ENCODE measurements at places on chromosomes 3 and 15.

GRCh38 chr3:111998636-111999483 lies at the start of gene TAGLN3:
Gene TAGLN3 (plus strand): TSS chr3:111998922. CDS start chr3:111999423, 501 bp downstream.
- no peak for DNase-seq

DNA sequence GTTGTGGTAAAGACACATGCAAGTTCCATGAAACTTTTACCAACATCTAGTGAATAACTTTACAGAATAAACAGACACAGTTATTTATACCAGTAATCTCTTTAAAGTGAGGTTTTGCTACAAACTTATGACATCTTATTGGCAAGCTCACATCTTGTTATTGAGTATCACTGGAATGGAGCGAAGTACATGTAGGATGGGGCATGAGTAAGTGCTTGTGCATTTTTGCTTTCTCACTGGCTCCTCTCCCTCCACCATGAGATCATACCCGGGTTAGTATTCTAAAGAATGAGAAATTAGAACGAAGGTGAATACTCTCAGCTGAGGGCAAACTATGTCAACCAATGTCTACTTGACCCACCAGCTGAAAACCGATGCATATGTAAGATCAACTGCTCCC lies 193.3 kb upstream of the ZNF717 start:
- no peak for DNase-seq

DNA sequence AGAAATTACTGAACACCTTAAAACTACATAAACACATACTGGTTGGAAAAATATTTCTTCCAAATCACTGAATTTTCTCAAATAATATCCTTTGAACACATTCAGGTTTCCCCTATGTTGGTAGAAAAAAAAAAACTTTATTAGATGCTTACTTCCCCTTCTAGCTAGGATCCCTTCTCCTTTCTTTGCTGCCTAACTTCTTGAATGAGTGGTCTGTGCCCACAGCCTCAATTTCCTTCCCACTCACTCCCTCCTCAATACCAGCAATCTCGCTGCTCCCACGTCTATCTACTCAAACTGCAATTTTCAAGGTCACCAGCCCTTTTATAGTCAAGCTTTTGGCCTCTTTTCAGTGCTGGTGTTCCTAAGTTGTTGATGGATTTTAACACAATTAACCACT lies 8.3 kb downstream of the CD200R1 start:
- no peak for DNase-seq

GRCh38 chr3:123993818-123994217 lies 1.9 kb upstream of the ROPN1 start:
- no peak for DNase-seq

GRCh38 chr15:93716615-93717231 lies 514.6 kb upstream of the MCTP2 start:
- DNase-seq: no peak

GRCh38 chr3:134299185-134299887 lies 48.7 kb upstream of the RYK start:
- no peak for DNase-seq

GRCh38 chr3:125207949-125208568 lies 4.5 kb downstream of the SLC12A8 start:
- DNase-seq: no peak

DNA sequence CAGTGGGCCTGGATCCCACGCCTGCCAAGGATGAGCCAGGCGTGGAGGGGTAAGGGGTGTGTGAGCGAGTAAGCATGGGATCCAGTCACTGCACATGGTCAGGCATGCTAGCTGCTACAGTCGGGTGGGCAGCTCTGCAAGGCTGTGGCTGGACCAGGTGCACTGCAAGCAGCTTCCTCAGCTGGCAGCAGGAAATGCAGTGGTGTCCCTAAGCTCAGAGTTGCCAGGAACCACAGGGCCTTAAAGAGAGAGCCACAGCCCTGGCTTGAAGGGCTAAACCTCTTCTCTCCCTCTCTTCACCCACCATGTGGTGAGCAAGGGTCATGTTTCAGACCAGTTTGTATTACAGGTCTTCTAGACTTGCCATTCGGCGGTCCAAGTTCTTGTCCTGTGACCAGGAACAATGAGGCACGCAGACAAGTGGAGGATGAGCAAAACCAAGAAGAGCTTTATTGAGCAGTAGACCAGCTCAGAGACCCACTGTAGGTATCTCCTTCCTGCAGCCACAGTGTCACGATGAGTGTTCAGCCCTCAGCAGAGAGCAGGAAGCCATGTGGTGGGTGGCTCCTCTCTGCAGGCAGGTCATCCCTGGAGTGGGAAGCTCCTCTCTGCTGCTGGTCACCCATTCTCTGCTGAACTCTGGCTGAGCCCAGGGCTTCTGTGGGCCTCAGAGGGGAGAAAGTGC lies 511.9 kb downstream of the PYDC2 start:
- no peak for DNase-seq

DNA sequence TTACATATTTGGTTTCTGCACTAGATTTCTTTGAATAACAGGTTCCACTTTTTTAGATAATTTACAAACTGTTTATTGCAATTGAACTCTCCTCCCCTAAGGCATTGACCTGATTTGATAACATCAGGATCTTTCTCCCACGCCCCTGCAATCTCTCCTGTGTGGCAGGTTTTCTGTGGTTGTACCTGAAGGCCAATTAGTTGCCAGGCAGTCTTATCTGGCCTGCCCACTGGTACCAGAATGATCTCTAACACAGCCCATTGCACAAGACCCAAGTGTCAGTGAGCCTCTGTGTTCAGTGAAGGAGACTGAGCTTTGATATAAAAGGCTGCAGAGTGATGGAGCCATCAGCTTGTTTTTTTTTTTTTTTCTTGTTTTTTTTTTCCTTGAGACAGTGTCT lies 3.3 kb downstream of the ACAD9 start:
- no peak for DNase-seq

GRCh38 chr15:42139596-42139995 lies 16.8 kb downstream of the PLA2G4F start:
- DNase-seq: no peak

DNA sequence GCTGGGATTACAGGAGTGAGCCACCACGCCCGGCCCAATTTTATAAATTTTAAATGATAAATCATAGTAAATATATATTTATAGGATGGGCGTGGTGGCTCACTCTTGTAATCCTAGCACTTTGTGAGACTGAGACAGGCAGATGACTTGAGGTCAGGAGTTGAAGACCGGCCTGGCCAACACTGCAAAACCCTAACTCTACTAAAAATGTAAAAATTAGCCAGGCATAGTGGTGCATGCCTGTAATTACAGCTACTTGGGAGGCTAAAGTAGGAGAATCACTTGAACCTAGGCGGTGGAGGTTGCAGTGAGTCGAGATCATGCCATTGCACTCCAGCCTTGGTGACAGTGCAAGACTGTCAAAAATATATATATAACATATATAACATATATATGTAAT lies 26.4 kb downstream of the MFN1 start:
- no peak for DNase-seq

DNA sequence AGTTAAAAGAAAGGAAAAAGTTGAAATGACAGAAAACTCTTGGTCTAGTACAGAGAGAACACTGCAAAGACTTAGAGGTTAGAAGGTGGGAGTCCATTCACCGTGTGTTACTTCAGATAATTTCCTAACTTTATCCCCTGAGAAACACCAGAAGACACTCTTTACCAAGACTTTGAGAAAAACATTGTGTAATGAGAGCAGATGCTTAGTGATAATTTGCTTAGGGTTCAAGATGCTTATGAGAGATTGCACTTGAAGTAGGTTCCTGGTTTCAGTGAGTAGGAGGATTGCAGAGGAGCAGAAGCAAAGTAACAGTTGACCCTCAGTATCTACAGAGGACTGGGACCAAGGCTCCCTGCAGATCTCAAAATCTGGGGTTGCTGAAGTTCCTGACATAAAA lies 594.1 kb downstream of the NR2F2 start:
- no peak for DNase-seq

GRCh38 chr3:70067860-70068521 lies 68.5 kb downstream of the SAMMSON start:
- DNase-seq: no peak

GRCh38 chr3:77240072-77240650 lies 200.3 kb downstream of the ROBO2 start:
- DNase-seq: no peak

DNA sequence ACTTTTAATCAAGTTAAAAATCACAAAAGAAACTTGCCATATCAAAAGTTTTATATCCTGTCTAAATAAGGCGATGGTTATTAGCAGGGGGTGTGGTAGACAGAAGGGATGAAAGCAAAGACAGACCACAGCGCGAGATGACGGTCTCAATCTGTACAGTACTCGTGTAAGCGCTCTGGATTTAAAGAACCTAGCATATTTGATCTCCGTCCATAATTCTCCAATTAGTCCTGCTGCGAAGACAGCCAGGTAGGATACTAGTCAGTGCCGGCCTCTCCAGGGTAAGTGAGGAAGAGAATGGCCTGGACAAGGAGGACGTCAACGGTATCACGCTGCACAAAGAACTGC lies 701 bp downstream of the SGO1 start:
- DNase-seq: no peak

GRCh38 chr3:187976365-187976900 lies 177.5 kb upstream of the LPP start:
- peak; percentile 50 for DNase-seq

DNA sequence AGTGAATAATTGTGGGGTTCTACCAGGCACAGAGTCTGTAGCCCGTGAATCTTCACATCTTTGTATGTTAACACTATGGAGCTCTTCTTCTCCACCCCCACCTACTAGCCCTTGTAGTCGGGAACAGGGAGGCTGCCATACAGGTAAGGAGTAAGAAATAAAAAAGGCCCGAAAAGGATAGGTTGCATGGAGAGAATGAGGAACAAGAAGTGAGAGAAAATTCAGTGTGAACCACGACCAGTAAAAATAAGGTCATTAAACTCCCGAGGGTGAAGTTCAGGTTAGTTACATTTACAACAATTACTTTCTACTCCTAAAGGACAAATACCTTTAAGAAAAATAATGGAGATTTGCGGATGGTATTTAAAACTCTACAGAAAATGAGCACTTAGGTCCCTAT lies 53.3 kb downstream of the OSBPL10 start:
- no peak for DNase-seq

GRCh38 chr3:72756900-72757299 lies 91.3 kb downstream of the SHQ1 start:
- DNase-seq: no peak

DNA sequence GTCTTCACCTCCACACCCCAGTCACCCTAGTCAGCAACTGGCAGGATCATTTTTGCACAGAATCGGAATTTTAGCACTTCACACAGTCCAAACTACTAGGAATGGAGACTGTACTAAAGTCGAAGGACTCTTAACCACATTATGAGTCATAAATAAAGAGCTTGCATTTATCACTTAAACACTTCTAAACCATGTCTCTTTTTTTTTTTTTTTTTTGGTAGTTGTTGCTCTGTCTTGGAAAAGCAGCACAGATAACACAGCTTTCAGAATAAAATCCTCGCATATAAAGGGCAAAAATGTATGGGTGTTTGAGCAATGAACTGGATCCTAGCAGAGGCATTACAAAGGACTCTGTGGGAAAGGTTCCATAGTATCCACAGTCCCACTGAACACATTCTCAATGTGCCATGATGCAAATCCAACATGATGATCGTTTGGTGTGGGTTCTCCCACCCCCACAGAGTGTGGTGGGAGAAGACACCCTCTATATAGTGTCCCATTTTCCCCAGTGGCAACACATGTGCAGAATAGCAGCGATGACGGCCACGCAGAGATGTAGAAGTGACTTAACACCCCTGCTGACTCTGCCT lies 47.1 kb downstream of the FOXP1 start:
- DNase-seq: no peak

GRCh38 chr3:42264399-42265058 lies 1.5 kb downstream of the CCK start:
- no peak for DNase-seq

Measured in PC-9 (cell line).